ENCODE measurements at places on chromosomes 6 and 20. TPM values are rescaled to one million over a fixed set of nuclear protein-coding genes. Genes with fewer than 3 reads are reported as not detected.

Gene NHLRC1
- total RNA-seq: 2.5 TPM

Gene ARMH2
- not detected for total RNA-seq

Gene PLA2G7
- total RNA-seq: not detected

Gene LPA
- not detected for total RNA-seq

GRCh38 chr6:150293423-150294173 lies 75.2 kb upstream of the IYD start:
- DNase-seq: peak; percentile 44

All from Caki2 (cell line).